Fibroblast of skin of abdomen (primary cell): ENCODE measurements at places on chromosomes 3 and 15.

DNA sequence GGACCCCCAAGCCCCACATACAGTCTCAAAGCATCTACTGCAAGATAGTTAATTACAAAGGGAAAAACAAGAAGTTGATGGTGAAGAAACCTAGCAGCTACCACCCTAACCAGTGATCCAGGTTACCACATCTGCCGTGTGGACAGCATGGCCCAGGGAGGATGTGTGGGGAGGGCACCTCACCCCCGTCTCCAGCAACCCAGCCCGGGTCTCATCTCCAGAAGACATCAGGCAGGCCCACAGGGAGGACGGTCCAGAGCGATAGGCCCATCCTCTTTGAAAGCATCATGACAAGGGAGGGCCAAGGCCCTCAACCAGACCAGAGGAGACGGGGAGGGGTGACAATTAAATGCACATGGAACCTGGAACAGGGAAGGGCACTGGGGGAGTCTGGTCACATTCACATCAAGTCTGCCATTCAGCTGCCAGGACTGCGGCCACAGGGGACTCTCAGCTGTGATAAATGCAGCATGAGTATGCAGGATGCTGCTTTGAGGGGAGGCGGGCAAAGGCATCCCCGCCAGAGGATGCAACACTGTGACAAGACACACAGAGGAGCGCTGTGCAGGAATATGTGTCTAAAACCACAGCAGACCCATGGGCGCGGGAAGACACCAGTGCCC lies 18.8 kb downstream of the ZXDC start:
- no peak for DNase-seq

- DNase-seq = no peak
These were observed 574.9 kb downstream of the DIPK2A start for GRCh38 chr3:144546539-144546938.

- peak; percentile 73 for DNase-seq
These were observed 16.2 kb downstream of the CPA3 start for GRCh38 chr3:148881286-148881685.

- no peak for DNase-seq
These were observed 113.4 kb downstream of the SRGAP3 start for GRCh38 chr3:9135930-9136525.

GRCh38 chr3:72702997-72703396 lies 145.2 kb downstream of the SHQ1 start:
- DNase-seq = no peak

DNA sequence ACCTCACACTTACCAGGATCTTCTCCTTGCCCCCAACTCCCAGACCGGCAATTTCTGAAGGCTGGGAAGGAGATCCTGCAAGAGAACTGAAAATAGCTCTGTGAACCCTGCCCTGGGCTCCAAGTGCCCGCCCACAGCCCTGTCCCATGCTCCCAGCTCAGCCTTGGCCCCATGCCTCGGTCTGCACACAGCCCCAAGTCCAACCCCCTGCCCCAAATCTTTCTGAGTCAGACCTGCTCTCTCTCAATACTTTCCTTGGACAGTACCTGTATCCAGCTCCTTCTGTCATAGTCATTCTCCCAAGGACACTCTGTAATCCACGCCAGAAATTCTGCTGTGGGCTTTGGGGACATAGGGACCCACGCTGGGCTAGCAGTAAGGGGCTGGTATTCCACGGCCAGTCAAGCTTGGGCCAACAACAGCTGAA lies 6.3 kb upstream of the SMAD3 start:
- DNase-seq = no peak

GRCh38 chr3:123449102-123449996 lies 459 bp upstream of the ADCY5 start:
- DNase-seq = peak; percentile 14

DNA sequence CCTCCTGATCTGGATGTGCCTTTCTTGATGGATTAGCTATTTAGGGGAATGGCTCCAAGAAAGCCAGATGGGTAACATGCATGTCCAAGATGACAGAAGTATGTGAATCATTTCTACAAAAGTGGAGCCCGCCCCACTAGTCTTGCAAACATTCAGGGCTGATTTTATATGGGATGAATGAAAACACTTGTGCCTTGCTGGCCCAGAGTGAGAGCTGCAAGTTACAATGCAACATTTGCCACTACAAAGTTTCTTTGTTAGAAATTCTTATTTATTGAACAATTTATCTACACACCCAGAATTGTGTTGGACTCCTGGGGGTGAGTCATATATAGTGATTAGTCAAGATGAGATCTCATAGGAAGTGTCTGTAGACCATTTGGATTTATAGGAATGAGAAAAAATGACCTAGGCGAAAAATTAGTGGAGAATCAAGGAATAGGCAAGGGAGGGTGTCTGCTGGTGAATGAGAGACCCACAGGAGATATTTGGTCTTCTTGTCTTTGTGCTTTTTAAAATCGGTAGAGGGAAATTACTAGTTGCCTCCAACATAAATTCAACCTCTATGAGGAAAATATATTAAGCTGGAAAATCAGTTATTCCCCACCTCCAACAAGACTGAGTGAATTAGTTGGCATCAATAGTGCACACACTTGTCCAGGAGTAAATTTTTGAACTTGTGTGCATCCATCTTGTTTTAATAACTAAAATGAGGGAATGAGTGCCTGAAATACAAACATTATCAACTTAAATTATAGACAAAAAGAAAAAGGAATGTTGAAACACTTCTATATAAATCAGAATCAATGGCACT lies 53.5 kb upstream of the DCBLD2 start:
- DNase-seq = peak; percentile 83

DNA sequence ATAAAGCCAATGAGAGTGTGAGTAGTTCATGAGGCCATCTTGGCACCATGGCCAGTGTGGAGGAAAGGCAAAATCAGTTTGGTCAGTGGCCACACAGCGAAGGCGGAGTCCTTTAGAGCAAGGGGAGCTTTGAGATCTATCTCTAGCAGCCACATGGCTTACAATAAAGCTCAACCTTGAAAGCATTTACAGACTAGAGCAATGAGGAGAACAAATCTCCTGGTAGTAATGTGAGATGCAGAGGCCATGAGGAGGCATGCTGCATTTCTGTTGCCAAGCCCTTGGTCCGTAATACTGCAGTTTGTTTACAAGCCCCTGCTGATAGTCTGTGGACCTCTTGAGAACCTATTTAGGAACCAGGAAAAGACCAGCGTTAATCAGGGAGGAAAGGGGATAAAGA lies 381.5 kb upstream of the C2CD4B start:
- no peak for DNase-seq

DNA sequence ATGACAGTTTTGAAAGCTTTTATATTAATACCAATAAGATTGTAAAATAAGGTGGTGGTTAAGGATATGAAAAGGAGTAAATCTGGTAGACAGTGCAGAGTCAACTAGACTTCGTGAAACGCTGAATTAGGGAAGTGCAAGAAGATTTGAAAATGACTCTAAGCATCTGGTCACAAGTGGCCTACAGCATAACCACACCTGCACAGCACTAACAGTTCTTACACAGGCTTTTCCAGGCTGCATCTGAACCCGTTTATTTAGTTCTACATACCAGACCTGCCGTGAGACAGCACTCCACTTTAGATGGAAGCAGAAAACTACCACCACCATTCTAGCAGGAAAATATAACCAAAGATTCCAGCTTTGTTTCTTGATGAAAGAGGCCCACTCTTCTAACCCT lies 1.9 kb downstream of the DMXL2 start:
- DNase-seq = no peak

- peak; percentile 36 for DNase-seq
These were observed 159.3 kb downstream of the IL1RAP start for GRCh38 chr3:190673148-190673547.

DNA sequence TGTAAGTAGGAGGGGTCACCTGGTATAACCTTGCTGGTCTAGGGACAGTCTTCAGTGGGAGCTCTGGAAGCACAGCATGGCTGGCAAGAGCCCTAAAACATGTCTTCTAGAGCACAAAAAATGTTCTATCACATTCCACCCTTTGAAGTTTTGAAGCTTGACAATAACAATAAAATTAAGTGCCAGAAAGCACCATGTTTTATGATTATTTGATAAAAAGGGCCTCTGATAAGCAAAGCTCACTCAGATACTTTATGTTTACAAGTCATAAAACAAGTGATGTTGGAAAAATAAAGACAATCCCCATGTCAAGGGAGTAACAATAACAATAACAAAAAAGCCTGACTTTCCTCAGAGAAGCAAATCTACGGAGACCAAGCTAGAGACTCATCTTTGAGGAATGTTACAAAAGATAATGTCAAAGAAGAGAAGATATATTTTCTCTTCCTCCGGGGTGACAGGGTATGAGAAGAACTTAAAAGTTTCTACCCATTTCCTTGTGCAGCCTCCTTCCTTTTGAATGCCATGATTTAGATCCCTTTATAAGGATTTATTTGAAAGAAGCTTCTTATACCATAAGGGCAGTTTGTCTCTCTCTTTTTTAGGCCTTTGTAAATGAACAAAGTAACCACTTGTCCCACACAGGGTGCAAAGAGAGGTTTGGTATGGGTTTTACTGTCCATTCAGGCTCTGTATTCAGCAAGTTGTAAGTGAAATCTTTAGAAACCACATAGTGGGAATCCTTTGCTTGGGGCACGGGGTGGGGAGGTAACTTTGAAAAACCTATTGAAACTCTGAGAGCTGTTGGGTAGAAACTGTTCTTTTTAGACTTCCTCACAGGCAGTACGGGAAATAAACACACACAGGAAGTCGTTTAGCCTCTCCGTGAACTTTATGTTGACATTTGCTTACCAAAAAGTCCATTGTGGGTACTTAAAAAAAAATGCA lies 109.6 kb upstream of the RBMS3 start:
- DNase-seq = peak; percentile 48

GRCh38 chr3:3200632-3201212 lies 21.2 kb upstream of the CRBN start:
- peak; percentile 60 for DNase-seq

GRCh38 chr3:111194048-111194447 lies 122.4 kb downstream of the NECTIN3 start:
- no peak for DNase-seq

GRCh38 chr3:129890125-129890524 lies 3.4 kb downstream of the TMCC1 start:
- DNase-seq = no peak

- DNase-seq = no peak
These were observed 8.5 kb downstream of the IP6K2 start for GRCh38 chr3:48708481-48708889.

GRCh38 chr15:90810354-90810753 lies 58.0 kb upstream of the FURIN start:
- no peak for DNase-seq

DNA sequence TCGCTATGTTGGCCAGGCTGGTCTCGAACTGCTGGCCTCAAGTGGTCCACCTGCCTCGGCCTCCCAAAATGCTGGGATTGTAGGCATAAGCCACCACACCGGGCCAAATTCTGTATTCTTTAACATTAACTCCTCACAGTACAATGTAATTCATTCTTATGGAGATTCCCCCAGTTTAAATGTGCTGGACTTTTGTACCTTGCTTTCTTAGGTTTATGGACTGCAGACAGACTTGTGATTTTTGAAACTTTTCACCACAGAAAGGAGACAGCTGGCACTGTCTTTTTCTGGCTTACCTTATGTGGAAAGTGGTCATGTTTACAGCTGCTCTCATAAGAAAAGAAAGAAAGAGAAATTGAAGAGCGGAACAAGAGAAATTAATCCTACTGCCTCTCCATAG lies 103.8 kb downstream of the IQCH start:
- DNase-seq = no peak

DNA sequence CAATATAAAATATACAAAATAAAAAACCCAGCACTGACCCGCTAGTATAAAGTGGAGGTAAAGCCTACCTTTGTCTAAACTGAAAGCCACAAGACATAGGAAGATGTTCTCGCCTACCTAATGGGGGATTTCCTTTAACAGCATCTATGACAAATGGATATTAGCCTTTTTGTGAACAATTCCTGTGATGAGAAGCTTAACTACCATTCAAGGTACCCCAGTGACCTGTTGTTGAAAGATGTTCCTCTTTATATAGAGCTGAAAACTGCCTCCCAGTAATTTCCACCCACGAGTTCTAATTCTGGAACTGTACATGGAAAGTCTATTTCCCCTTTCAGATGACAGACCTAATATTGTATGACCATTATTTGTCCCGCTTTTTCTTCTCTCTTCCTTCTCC lies 109.8 kb upstream of the RASGRP1 start:
- no peak for DNase-seq

- peak; percentile 74 for DNase-seq
These were observed 8.3 kb downstream of the EIF2AK4 start for GRCh38 chr15:39942101-39942752.

- DNase-seq = no peak
These were observed 20.5 kb upstream of the SELENOT start for GRCh38 chr3:150582620-150583019.

DNA sequence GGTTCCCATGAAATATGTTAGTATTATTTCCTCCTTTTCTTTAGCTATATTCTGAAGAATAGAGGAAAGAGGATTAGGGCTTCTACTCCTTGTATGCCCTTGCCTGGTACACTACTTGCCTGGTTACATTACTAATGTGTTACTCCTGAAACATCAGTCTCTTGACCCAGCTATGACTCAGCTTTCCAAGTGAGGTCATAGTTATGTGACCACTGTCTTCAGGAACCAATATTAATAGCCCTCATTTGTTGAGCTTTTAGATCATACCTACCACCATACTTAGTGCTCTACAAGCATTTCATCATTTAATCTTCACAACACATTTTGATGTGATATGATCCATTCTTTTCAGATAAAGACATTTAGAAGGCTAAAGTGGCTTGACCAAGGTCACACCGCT lies 60.3 kb downstream of the CMSS1 start:
- peak; percentile 87 for DNase-seq

DNA sequence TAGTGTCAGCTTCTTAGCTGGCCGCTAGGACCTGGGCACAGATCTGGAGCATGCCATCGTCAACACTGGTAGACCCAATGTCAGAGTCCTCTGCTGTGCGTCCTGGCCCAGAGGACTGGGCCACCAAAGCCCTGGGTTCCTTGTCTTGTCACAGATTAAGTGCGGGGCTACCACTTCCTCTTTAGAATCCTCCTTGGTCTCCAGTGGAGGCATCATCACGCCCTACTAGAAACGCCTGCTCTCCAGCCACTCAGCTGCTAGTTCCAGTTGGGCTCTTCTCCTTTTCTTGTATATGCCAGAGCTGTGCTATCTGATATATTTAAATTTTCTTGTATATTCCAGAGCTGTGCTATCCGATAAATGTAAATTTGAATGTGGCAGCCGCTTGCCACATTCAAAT lies 11.2 kb downstream of the PPCDC start:
- no peak for DNase-seq

- DNase-seq = no peak
These were observed 274.8 kb upstream of the TRIM42 start for GRCh38 chr3:140403079-140403478.

DNA sequence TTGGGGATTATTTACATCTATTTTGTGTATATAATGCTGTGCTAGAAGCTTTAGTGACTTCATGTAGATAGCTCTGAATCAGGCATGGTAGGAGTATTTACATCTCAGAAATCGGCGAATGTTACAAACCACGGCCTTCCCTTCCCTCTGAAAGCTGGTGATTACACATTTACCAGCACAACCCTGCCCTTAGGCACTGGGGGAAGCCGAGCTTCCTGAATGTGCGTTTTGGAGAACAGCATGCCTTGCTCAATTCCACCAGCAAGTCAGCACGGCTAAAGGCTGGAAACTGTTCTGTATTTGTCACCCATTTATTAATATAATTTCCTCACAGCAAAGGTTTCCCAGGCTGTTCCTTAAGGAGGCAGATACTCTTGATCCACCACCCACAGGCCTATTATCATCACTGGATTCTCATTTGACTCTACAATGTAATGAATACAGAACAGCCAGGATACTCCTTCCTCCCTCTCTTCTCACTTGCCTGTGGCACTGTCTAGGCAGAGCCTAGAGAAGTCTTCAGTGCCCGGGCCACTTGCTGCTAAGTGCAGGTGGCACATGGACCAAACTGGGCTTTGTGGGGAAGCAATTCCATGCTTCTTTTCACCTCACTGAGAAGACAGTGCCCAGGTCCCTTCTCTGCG lies 55.2 kb upstream of the CACNA2D3 start:
- no peak for DNase-seq
